CD4-positive, alpha-beta T cell treated with Interleukin-2 at 100 ng/mL for 4 hours (primary cell): ENCODE measurements at places on chromosomes 2 and 18.

DNA sequence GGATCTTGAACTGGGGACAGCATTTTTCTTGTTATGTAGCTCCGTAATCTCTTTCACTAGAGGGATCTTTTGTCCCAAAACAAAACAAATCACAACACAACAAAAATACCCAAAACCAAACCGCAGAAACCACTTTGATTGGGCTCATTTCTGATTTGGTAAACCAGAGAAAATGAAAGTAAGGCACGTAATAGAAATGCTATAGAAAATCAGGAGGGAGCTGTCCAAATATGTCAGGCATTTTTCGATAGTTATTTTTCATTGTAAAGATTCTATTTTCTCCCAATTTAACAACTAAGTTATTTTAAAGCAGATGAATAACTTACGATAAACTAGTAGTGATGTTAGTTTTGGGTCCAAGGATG, 406.5 kb downstream of the XIRP2 start:
- DNase-seq = no peak

DNA sequence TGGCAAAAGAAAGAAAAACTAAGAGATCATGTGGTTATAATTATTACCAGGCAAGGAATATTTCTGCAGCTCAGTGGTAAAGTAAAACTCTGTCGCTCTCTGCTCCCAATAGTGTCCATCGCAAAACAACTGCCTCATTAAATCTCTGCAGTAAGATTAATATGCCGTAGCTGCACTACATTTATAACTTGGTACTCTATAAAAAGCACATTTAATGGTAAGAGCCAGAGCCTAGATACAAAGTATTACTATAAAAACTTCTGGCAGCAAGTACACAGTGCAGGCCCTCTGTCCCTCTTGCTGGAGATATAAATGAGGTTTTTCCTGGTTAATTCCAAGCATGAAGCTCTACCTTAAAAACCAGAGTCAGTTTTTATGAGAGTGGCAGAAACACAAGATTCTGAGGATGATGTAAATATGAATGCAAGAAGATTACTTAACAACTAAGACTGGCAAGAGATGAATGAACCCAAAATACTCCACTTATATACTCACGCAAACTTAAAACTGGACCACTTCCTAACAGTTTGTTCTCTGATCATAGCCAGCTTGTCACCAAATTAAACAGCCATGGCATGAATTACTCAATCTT, 25.5 kb downstream of the ZNF521 start:
- DNase-seq = no peak

DNA sequence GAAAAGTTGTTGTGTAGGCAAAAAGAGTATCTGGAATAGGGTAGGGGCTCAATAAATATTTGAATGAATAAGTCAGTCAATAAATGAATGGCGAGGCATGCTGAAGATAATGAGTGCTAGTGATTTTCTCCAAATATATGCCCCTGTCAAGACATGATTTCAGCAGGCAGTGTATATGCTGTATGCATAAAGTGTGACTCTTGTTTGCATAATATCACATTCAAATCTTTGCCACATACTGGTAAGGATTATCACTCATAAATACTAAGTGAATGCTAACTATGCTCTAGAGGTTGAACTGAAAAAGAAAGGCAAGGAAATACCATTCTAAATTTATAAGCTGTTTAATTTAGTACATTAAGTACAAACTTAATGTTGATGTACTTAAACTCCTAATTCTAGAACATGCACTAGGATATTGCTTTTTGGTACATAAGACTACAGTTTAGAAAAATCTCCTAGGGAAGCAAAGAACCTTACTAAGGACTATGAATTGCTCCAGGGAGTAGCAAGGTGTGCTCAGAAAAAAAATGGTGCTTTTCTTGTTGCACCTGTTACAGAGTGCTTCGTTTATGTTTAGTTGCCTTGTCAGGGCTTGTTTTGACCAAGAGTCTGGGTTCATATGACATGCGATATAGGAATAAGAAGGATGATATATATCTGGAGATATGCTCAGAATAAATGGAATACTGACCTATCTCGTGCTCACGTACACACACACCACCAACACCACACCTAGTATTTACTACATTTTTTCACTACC, 224.0 kb upstream of the TANK start:
- no peak for DNase-seq

DNA sequence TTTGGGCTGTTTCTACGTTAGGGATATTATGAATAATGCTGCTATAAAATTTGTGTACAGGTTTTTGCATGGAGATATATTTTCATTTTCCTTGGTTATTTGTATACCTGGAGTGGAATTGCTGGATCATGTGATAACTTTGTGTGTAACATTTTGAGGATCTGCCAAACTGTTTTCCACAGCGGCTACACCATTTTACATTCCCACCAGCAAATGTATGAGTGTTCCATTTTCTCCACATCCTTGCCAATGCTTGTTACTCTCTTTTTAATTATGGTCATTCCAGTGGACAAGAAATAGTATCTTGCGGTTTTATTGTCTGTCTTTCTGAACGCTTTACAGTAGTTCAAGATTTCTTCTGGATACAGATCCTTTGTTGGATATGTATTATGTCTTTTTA, 13.6 kb downstream of the GORASP2 start:
- DNase-seq = no peak

- no peak for DNase-seq
Observed at GRCh38 chr18:26482569-26482968, 65.8 kb downstream of the KCTD1 start.

GRCh38 chr18:48250918-48251317, 158.3 kb downstream of the ZBTB7C start:
- DNase-seq = no peak

DNA sequence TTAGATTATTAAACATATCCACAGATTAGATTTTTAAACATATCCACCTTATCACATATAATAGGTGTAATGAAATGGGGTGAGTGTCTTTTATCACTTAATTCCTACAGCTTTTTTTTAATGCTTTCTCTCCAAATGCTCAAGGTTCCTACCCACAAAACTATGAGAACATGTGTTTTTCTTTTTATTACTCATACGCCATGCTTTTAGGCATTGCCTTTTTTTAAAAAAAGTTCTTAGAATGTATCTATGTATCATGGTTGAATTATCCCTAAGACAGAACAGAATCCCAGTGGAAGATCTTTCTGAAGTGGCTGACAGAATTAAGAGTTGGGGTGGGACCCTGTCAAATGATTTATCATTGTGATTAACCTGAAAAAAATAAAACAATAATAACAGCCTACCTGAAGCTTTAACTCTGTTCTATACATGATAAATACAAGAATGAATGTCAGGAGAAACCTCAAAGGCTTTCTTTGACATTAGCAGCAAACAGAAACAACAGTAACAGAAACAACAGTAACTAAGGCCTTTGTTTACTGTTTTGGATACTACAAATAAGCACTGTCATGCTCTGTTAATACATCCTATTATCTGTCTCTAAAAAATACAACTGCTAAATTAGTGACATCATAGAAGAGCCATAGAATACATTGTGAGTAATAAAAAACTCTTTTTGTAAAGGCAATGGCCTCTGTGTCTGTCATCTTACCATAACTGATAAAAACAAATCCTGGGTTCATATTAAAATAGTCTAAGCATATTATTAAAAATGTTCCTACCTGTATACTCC, 4.1 kb upstream of the ZNF397 start:
- DNase-seq = no peak

GRCh38 chr2:151766437-151767153, 32.3 kb upstream of the NEB start:
- peak; percentile 2 for DNase-seq
